ENCODE measurements at places on chromosomes 11 and 22.
A peak's percentile ranks its signal among the peaks of the same experiment; 100 is the strongest.

DNA sequence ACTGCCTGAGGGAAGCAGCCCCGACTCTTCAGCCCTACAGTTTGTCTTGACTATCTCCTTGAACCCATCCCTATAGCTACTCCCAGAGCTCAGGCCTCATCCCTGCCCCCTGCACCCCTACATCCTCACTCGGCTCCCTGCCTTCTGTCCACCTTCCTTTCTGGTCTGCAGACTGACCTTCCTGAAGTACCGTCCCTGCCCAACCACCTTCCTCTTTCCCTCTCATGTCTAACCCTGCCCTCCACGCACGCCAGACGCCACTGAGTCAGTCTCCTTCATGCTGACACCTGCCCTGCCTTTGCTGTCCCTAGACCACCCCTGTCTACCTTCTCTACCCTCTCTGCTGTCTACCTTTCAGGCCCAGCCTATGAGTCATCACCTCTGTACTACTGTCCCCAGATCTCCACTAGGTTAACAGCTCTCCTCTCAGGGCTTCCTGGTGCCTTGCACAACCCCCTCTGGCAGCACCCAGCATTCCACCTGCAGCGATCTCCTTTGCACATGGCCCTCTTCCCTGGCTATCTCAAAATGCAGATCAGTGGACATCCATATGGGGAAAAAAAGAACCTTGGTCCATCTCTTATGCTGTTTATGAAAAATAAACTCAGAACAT is 8.9 kb downstream of the KCTD21 start:
- DNase-seq = no peak

DNA sequence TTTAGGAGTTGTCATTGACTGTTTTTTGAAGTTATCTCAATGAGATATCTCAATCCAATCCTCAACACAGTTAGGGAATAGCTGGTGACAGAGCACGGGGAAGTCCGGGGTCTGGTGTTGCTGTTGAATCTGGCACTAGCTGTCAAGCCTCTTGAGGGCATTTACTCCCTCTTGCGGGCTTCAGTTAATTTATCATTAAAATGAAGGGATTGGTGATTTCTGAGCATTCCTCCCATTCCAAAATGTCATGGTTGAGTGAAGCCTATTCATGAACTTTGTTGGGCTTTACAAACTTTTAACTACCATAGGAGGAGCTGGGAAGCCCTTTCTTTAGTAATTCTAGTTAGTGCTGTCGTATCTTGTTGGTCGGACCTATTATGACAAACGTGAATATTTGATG is 40.2 kb downstream of the UVRAG start:
- DNase-seq = peak; percentile 53

- no peak for DNase-seq
Observed at GRCh38 chr11:35794850-35795249, 132.3 kb downstream of the TRIM44 start.

DNA sequence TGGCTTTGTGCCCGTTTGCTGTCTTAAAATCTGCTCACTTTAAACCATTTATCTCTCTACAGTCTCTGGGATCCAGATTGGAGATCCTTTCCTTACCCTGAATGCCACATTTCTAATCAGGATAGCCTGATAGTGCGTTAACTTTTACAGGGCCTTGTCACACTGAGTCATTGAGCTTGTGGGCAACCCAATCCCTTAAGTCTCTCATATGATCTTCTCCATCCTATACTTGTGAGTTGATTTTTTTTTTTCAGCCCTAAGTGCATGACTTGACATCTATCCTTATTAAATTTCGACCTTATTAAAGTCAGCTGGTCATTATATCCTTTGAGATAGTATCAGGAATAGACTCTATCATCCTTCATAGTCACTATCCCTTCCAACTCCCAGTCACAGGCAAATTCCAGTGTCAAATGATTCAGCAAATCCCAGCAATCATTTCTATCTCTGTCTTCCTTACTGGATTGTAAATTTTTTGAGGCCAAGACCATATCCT is 57.7 kb downstream of the TEAD1 start:
- DNase-seq = no peak

- no peak for DNase-seq
Observed at GRCh38 chr22:17140826-17141766, 18.0 kb downstream of the HDHD5 start.

GRCh38 chr11:84117394-84117793 is 831.2 kb upstream of the CCDC90B start:
- no peak for DNase-seq
